ENCODE measurements at places on chromosomes 7 and 10.
A peak's percentile ranks its signal among the peaks of the same experiment; 100 is the strongest.

GRCh38 chr7:79221211-79221610, 232.3 kb downstream of the MAGI2 start:
- DNase-seq, result no peak

DNA sequence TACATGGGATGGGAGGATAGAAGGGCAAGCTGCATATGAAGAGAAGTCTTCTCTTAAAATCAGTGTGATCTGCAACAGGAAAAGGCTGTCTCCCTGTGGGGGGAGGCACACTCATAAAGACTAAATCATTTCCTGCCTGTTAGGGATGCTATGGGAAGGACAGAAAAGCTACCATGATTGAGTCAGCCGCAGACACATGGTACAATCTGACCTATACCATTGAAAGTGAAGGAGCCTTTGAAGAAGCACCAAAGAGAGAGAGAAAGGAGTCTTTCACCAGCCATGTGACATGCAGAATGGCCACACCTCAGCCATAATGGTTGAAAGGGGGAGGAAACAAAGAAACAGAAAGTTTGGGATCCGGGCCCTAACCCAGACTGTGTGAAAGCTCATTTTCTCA, 29.1 kb downstream of the NUDCD3 start:
- DNase-seq, result peak; percentile 83

DNA sequence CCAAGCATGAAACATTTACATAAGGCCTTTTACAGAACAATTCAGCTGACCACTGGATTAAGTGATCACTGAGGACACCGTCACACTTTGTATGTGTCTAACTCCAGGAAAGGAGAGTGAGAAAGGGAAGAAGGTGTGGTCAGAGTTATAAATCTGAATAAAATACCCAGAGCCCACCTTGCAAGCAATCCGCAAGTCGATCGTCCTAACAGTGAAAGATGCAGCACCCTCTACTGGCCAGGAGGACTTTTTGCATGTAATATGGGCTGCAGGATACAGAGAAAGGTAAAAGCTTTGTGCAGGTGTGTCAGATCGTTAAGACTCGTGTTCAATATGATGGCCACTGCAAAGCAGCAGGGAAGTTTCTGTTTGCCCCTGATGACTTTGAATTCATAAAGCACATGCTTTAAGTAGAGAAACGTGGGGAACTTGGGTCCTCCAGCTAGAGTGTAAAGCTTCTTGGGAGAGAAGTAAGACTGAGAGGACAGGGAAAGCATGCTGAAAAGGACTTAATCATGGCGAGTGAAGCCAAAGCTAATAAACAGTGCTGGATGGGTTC, 68.5 kb upstream of the BMPER start:
- peak; percentile 13 for DNase-seq

DNA sequence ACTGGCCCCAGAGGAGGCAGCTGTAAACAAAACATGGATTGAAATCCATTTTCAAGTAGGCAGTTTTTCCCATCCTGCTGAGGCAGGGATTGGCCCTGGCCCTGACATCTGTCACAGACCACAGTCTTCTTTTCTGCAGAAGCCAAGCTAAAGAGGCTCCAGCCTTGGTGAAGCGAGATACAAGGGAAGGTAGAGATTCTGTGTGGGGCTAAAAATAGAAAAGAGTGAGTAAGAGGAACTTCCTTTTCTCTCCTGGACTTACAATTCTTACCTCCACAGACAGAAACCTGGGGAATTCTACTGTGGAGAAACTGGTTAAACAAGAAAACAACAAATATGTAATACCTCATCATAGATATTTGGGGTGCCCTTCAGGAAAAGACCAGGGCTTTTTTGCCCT, 624.8 kb upstream of the FZD8 start:
- DNase-seq, result no peak

DNA sequence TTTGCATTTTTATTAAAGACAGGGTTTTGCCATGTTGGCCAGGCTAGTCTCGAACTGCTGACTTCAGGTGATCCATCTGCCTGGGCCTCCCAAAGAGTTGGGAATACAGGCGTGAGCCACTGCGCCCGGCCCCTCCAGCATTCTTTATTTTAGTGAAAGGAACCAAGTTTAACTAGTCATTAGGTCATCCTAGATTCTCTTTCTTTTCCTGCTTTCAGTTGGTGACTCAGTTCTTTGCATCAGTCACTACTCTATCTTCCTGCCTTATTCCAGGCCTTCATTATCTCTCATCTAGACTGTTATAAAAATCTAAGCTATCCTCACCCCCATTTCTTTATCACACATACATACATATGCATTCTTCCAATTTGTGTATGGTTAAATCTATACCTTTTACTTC, 63.7 kb downstream of the PRSS58 start:
- no peak for DNase-seq

DNA sequence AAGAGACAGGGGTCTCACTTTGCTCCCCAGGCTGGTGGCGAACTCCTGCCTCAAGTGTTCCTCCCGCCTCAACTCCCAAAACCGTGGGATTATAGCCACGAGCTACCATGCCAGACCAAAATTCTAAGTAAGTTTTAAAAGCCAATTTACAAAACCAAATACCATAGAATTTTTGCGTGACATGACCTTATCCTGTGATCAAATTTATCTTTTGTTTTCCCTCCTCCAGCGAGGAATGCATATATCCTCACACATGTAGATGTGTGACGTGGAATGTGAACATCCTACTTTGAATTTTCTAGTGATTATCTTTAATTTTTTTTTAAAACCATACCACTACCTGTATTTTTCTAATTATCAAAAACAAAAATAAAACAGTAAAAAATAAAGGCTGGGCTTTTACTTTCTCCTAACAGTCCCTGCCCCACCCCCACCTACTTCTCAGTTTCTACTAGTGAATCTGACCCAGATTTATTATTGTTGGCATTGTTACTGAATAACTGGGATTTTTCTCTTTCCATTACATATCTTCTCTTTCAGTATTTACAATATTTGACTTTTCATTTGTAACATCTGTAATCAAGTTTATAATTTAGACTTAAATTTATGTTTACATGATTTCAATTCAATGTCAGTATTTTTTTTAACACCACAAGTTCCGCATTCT, 26.0 kb downstream of the CYTH3 start:
- DNase-seq, result no peak

DNA sequence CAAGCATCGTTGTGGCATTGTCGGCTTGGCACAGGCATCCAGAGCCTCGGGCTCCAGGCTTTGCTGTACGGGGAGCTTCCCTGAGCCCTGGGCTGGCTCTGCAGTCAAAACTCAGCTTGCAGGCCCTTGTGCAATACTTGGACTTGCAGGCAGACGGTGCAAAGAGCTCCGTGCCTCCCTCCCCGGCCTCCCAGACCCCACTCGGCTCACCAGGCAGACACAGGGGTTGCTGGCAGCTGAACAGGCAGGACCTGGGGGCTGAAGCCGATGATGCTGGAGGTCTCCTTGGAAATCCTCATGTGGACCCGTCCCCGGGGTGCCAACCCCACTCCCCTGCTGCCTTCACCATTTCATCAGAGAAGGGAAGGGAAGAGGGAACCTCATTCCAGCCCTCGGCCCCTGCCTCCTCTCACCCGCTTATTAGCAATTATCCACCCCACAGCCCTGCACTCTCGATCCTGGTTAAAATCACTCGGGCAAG, 59.6 kb upstream of the GNA12 start:
- no peak for DNase-seq

DNA sequence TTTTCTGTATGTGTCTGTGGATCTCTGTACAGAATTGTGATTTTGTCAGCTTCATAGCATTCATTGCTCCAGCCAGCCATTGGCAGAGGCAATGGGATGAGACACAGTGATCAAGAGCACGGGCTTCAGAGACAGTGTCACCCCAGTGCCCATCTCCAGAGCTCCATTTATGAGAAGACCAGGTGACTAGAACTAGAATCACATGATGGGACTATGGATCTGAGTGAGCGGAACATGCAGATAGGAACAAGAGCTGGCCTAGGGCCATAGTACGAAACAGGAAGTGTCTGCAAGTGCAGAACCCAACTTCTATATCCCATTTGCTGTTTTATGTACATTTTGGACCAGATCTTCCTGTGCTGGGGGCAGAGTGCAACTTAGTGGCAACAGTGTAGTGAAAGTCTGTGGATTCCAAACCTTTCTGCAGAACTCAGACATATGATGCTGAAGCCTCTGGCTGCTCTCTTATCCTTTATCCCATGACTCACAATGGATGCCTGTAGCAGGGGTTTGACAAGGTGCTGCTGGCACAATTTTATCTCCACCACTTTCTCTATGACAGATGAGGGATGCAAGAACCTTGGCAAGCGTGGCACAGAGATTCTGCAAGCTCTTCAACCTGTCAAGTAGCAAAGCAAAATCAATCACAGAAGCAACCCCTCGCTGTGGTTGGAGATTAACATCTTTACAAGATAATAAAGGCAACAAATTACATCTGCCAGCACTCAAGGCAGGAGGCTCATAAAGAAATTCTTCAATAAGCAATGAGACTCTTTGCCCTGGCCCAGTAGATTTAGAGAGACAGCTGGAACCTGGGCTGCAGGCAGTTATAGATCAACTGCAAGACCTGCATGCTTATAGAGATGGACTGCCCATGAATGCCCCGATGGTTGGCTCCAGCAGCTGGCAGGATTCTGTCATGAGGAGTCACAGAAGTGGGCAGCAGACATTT, 681.3 kb downstream of the TNS3 start:
- DNase-seq, result no peak

- no peak for DNase-seq
Measured at GRCh38 chr10:126130271-126130710, 233.9 kb downstream of the FANK1 start.

DNA sequence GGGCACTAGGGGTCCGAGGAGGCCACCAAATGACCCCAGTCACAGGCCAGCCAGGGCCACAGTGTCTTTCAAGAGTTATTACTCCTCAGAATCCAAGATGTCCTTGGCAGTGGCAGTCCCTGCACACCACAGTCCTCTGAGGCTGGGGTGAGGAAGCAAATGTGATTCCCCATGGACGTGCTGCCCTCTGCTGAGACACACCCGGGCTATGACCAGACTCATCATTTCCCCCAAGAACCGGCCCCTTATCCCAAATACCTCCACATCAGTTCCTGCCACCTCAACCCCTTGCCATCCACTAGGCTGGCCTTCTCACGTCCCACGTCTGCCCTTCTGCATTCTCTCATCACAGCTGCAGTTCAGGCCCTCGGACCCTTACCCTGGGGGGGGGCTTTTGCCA, 5.0 kb downstream of the PRKAG2 start:
- no peak for DNase-seq

DNA sequence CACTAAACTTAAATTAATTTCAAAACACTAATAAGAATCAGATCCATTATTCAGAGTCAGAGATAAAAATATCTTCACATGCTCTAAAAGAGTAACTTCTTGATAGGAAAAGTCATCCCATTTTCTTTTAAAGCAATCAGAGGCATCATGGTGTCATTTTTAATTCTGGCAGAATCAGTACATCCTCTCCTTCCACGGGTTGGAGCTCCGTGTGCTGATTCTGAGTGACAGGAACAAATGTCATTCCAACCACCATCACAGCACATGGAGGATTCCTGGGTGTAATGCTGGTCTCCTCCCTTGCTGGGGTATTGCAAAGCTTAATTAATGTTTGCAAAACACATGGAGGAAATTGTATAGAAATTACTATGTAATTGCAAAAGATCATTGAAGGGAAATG, 114.5 kb upstream of the IMMP2L start:
- DNase-seq, result no peak

- DNase-seq, result peak; percentile 8
Measured at GRCh38 chr7:30074422-30075030, 46.3 kb downstream of the PLEKHA8 start.

- no peak for DNase-seq
Measured at GRCh38 chr10:127303746-127304145, 107.4 kb upstream of the INSYN2A start.

DNA sequence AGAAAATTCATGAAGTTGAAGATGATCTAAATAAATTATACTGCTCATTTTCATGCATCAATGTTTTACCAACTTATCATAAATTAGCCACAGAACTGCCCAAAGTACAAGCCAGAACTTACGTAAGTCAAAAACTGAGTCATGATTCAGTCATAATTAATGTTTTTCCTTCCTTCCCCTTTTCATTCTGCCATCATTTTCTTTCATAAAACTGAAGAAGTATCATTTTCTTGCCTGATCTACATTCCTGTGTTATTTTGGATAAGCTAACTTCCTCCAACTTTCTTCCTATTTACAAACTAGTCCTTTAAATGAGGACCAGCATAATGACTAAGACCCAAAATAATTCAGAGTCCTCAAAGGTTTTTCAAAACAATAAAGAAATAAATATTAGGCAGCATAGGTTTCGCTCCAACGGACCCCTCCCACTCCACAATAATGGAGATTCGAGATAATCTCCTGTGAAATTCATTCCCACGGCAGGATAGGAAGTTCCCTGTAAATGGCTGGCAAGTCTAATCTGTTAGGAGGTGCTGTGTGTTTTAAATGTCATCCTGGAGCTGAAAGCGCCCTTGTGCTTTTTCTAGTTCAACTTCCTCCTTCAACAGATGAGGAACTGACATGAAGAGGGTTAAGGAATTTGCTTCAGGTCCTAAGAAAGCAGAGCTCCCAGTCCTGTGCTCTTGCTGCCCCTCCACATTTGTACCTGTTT, 218.9 kb downstream of the DOCK4 start:
- no peak for DNase-seq
